AG09319 (cell line): ENCODE measurements at places on chromosomes 7 and 10.

DNA sequence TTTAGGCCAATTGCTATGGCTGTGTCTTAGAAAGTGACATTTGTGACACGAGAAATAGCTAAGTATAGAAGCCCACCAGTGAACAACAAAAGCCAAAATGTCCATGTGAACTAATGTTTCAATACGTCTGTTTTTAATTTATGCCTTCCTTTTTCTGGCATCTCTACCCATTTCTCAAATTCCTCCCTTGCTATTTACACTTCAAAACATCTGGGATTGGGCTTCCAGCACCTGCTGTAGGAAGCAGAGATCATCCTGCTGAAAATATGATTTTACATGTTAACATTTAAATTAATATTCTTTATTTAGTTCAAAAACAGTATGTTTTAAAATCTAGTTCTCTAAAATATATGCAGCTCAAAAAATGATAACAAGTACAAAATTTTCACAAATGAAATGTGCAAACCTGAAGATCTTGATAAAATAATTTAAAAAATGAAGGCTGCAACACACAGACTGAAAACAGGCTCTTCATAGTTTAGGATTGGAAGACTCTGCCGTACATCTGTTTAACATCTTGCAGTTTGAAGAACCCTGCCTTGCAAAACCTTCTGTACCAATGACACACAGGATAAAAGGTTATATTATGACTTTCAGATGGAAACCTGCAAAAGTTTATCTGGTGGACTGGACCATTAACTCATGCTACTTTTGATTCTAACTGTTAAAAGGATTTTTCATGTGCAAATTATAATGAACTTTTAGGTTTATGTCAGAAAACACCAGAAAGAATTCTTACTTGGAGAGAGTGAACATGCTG, 408.4 kb downstream of the SUGCT start:
- DNase-seq, result no peak

- DNase-seq, result no peak
These were observed 247.9 kb upstream of the PCDH15 start for GRCh38 chr10:55048830-55049498.

GRCh38 chr10:60605476-60605875, 172.8 kb upstream of the CDK1 start:
- no peak for DNase-seq

GRCh38 chr7:104012835-104013234, 23.4 kb upstream of the RELN start:
- DNase-seq, result no peak

DNA sequence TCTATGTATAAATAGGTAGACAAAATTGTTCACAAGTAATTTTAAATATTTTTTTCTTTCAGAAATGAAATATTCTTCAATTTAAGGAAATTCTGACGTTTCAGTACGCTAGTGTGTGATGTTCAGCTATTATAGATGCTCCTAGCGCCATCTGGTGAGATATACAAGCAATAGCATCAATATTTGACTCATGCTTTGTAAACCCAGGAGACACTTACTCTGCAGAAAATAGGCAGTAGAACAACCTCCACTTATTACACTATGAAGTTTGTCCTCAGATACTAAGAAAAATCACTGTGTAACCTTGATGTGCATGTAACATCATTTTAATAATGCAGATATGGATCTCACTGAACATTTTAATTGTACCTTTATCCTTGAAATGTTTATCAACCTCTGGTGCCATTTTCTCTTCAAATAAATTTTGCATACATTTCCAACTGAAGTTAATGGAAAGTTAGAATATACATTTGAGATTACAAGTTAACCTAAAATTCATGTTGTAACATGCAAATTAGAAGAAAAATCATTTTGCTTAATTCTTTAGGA, 151.5 kb upstream of the FAM3C start:
- DNase-seq, result peak; percentile 47
